ENCODE measurements at places on chromosomes 1 and 21.

- DNase-seq = no peak
These were observed 185.9 kb upstream of the EDN2 start for GRCh38 chr1:41670217-41670957.

- DNase-seq = no peak
These were observed 69.6 kb upstream of the B3GALNT2 start for GRCh38 chr1:235573880-235574279.

GRCh38 chr1:187734427-187734826, 905.7 kb downstream of the PLA2G4A start:
- no peak for DNase-seq

- no peak for DNase-seq
These were observed 4.7 kb downstream of the UBR4 start for GRCh38 chr1:19205403-19205802.

DNA sequence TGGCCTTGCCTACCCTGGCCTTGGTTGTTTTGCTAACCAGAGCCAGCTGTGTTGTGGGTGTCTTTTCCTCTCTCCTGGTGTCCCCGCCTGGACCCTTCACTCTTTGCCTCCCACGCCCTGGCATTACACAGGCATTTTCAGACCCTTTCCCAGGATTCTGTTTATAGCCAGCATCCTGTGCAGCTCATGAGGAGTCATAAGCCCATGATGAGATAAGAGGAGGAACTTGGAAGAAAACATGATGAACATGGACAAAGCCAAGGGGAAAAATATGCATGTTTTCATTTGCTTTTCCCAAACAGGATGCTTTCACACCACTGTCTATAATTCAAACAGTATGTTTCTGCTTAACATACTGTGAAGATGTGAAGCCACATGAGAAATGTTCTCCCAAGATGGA, 18.7 kb upstream of the WARS2 start:
- DNase-seq = no peak

Data from NCI-H146 (cell line).